ENCODE measurements at places on chromosomes 5 and 9.

DNA sequence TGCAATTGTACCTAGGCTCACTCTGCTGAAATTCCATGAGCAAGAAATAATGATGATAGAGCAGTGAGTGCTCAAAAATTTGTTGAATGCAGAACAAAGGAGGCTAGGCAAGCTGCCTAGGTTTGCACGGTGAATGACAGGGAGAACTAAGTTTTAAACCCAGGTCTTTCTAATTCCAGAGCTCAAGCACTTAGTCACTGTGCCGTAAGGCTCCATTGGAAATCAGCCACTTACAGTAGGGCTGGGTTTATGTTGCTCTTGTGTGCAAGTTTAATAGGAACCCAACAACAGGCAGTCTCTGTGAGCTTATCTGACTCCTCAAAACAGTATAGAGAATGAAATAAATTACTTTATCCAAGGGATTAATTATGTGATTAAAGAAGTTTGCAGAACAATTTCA, 147.0 kb downstream of the CSNK1G3 start:
- no peak for DNase-seq

- DNase-seq: peak; percentile 4
Observed at GRCh38 chr5:13746026-13746425, 198.5 kb downstream of the DNAH5 start.

DNA sequence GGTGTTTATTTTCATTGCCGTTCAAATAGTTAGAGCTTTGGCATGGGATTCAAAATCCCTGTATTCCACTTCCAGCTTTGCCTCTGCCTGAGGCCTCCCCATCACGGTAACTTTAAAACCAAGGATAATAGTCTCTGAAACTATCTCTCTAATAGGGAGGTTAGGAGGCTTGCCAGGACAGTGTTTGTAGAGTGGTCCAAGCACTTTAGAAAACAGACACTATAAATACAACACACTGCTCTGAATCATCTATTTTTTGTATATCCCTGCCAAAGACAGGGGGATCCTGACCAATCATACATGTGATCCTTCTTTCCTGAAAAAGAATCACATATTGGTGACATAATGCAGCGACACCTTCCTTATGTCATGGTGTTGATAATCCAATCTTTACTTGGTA, 326.8 kb downstream of the BNC2 start:
- no peak for DNase-seq

GRCh38 chr5:132115375-132115774, 41.8 kb downstream of the CSF2 start:
- DNase-seq: no peak

DNA sequence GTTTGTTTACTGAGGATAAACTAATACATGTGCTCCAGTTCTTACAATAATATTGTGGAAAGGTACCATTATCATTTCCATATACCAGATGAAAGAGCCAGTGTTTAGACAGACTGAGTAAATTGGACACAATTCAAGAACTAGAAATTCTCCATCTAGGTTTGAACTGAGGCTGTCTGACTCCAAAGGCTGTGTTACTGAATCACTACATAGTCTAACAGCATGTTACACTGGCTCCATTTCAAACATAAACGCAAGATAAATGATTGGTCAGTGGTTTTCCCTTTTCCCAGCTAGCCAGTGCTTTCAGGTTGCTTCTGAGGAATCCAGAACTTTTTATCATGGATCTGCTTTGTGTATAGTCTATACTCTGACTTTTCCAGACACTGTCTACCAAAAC, 8.1 kb downstream of the SPDL1 start:
- peak; percentile 95 for DNase-seq

- DNase-seq: no peak
Observed at GRCh38 chr5:139501381-139501780, 18.8 kb upstream of the STING1 start.

- DNase-seq: no peak
Observed at GRCh38 chr9:105887679-105888078, 193.3 kb downstream of the TMEM38B start.

DNA sequence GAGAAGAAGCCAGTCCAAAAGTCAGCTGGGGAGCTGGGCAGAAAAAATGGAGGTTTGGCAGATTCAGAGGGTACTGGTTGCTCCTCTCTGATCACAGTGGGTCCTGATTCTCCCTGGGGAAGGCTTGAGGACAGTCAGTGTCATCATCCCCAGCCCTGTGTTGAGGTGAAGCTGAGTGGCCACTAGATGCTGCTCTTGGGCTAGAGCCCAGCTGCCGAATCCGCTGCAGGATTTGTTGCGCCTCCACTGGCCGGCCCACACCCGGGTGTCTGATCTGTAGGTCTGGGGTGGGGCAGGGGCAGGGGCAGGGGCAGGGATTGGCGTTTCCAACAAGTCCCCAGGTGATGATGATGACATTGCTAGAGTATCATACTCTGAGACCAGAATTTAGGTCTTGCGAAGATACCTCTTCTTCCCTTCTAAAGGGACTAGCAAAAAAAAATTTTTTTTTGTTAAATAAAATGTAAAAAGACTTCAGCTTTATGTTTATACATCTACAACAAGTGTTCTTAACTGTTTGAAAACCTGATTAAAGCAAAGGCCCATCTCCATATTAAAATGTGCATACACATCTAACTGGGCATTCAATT, 106.8 kb downstream of the PDE6A start:
- DNase-seq: peak; percentile 72

GRCh38 chr9:3775968-3776367, 250.2 kb upstream of the RFX3 start:
- DNase-seq: no peak

DNA sequence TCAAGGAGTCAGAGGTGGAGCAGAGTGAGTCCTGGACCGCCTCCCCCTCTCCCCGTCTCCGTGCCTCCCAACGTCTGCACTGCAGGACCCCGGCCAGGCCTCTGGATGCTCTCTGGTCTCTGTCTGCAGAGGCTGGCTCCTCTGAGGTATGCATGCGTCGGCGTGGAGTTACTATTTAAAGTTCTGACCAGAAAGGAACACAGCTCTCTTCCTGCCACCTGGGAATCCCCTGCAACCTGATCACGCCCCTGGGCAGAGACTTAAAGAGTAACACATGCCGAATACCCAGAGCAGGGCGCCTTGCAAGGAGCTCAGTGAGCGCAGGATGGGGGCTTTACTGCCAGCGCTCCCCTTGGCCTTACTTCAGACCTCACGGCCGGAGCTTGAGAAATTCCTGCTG, 16.0 kb downstream of the ANXA6 start:
- peak; percentile 47 for DNase-seq

- peak; percentile 8 for DNase-seq
Observed at GRCh38 chr5:94375801-94376200, 242.6 kb downstream of the KIAA0825 start.

All from fibroblast of lung (primary cell).